ENCODE measurements at places on chromosomes 3 and 15. TPM values are rescaled to one million over a fixed set of nuclear protein-coding genes. Genes with fewer than 3 reads are reported as not detected.

Gene TM4SF4
- total RNA-seq, result 0.34 TPM

Gene CHRM5
- total RNA-seq, result 0.22 TPM

Gene CLDN16
- not detected for total RNA-seq

Gene CPB1
- total RNA-seq, result not detected

Gene BFSP2
- not detected for total RNA-seq

Gene ZNF502
- total RNA-seq, result 2.2 TPM

Gene GOLGA8H
- total RNA-seq, result 0.69 TPM

Gene PLIN1
- total RNA-seq, result not detected

Gene ATP1B3
- total RNA-seq, result 66.2 TPM

Gene POTEB
- not detected for total RNA-seq

Gene PDCD6IP
- total RNA-seq, result 130 TPM

Gene POC1A
- total RNA-seq, result 3.4 TPM

Gene LTF
- 0.26 TPM for total RNA-seq

Gene CNTN3
- total RNA-seq, result 0.22 TPM

Gene GP9
- total RNA-seq, result 0.11 TPM

Gene UBE2E1
- 104 TPM for total RNA-seq

Gene FETUB
- total RNA-seq, result not detected

Gene ASB14
- total RNA-seq, result not detected

Gene C3orf80
- total RNA-seq, result 0.09 TPM

Gene CP
- total RNA-seq, result 0.54 TPM

Gene MED12L
- 0.17 TPM for total RNA-seq

Gene SCN5A
- total RNA-seq, result 9.8 TPM

Gene GNAT1
- not detected for total RNA-seq

Gene C3orf18
- 1.6 TPM for total RNA-seq

Gene FBXO40
- not detected for total RNA-seq

Gene TMCO5A
- total RNA-seq, result not detected

Gene IQCB1
- 9.2 TPM for total RNA-seq

Gene AGBL1
- total RNA-seq, result not detected

Gene HHLA2
- not detected for total RNA-seq

Gene TRPC1
- 1.6 TPM for total RNA-seq

Gene STXBP5L
- total RNA-seq, result not detected

Gene TOP2B
- total RNA-seq, result 113 TPM

Gene ADAMTSL3
- total RNA-seq, result 28.8 TPM

Gene EAF2
- 0.26 TPM for total RNA-seq

Gene HYPK
- 5.4 TPM for total RNA-seq

Gene ZBTB11
- 21.6 TPM for total RNA-seq

Gene HES1
- total RNA-seq, result 84.6 TPM
